Stimulated activated CD4-positive, alpha-beta T cell treated with anti-CD3 and anti-CD28 coated beads, Interleukin-4, amount 100 ng/mL, for 48 hours (primary cell): ENCODE measurements at places on chromosomes 16 and 17.
A peak's percentile ranks its signal among the peaks of the same experiment; 100 is the strongest.

GRCh38 chr17:63827801-63828221 lies 348 bp upstream of the FTSJ3 start:
- DNase-seq: no peak

GRCh38 chr16:709566-710499 lies 4.2 kb upstream of the FBXL16 start:
- DNase-seq: no peak

- no peak for DNase-seq
Measured at GRCh38 chr17:81117672-81118198, 47.6 kb upstream of the PVALEF start.

- DNase-seq: no peak
Measured at GRCh38 chr17:36686123-36686669, 84.8 kb downstream of the MRM1 start.

DNA sequence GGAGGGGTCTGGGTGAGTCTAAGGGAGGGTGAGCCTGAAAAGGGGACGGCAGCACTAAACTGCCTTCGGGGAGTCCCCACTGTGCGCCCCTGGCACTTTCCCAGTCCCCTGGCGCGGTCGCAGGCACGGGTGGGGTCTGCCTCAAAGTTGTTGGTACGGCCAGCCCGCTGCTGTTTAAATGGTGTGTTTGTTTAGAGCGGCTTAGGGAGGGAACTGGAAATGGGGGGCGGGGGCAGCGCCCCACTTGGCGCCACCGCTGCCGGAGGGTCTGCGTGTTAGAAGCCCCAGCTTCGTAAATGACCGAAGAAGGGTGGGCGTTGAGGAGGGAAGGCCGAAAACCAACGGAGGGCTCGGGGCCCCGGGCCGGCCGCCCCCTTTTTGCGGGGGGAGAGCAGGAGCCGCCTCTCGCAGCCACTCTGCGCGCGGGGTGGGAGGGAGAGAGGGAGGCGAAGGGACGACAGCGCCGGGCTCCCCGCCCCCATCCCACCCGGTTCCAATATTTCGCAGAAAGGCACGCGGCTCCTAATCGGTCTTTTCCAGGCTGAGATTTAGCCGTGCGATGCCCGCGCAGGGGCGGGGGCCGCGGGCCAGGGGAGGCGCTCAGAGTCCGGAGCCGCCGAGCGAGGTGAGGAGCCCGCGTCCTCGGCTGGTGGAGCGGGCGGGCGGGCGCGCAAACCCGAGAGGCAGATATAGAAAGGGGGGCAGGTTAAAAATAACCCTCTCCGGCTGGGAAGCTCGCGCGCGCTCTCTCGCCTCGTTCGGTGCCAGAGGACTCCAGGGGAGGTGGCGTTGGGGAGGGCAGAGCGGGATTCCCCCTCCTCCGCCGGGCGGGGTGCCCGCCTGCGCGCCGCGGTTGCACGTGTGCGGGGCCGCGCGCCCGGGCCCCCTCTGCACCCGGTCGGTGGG lies 54.9 kb downstream of the SREBF1 start:
- no peak for DNase-seq

DNA sequence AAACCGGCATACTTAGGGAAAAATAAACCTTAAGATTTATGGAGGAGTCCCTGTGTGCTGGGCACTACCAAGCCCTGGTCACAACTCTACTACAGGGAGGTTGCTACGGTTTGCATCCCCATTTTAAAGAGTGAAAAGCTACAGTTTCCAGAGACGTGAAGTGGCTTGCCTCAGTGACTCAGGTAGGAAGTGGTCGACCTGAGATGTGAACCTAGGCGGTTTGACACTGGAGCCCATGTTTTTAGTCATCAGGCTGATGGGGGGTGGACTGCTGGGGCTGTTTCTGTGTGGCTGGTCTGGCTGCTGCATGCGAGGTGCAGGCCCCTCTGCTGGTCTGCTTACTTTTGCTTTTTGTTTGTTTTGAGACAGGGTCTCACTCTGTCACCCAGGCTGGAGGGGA lies 6.6 kb downstream of the COX6A2 start:
- DNase-seq: peak; percentile 40

GRCh38 chr17:68384471-68384870 lies 72.8 kb downstream of the WIPI1 start:
- DNase-seq: no peak

GRCh38 chr17:58282442-58282841 lies 1.7 kb upstream of the MPO start:
- no peak for DNase-seq

- DNase-seq: no peak
Measured at GRCh38 chr17:19656851-19657581, 8.5 kb downstream of the ALDH3A2 start.

DNA sequence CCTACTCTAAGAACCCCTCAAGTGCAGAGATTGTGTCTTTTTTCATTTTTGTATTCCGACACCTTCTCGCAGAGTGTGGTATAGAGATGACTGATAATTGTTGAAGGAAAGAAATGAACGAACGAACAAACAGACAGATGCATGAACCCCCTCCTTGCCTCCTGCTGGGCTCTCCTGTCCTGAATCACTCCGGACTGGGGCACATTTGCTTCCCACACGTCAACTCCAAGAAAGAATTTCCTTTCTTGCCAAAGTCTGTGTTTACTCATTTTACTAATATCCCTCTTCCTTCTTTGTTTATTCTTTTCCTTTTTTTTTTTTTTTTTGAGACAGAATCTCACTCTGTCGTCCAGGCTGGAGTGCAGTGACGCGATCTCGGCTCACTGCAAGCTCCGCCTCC lies 37.5 kb upstream of the BHLHA9 start:
- no peak for DNase-seq

DNA sequence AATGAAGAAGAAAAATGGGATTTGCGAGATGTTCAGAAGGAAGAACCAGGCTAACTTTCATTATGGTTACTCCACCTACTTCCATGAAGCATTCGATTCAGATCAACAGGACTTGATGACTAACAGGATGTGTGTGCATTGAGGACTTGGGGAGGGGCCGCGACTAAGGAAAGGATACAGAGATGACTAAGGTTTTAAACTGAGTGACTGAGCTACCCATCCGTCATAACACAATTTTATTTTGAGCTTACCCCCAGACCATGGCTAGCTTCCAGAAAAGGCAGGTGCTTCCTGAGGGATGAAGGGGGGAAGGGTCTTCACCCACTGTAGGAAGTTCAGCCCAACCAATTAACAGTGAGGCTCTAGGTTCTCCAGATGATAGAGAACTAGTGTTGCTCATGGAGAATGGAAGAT lies 2.5 kb upstream of the CDYL2 start:
- DNase-seq: peak; percentile 58

DNA sequence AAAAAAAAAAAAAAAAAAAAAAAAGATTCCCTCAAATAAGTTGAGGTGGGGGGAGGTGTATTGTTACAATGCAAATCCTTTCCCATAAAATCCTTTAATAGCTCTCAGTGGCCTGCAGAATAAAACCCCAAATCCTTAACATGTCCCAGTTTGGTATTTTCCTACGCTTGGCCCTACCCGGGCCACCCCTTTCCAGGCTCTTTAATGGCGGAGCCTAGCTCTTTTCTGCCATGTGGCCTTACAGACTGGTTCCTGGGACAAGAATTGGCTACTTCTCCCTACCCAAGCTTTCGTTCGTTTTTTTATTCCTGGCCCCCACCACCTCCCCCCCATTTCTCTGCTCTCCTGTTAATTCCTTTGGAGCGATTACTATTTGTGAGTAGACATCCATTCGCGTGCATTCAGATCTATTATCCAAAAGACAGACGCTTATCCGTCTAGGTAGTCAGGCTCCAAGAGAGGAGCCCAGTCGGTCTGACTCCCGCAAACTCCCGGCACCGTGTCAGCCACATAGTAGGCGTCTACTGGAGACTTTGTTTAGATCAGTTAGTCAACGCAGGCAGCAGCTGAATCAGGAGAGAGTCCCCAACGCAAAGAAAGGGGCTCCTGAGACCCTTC lies 813 bp upstream of the THAP11 start:
- DNase-seq: no peak

- no peak for DNase-seq
Measured at GRCh38 chr16:55736671-55737070, 80.9 kb downstream of the SLC6A2 start.

DNA sequence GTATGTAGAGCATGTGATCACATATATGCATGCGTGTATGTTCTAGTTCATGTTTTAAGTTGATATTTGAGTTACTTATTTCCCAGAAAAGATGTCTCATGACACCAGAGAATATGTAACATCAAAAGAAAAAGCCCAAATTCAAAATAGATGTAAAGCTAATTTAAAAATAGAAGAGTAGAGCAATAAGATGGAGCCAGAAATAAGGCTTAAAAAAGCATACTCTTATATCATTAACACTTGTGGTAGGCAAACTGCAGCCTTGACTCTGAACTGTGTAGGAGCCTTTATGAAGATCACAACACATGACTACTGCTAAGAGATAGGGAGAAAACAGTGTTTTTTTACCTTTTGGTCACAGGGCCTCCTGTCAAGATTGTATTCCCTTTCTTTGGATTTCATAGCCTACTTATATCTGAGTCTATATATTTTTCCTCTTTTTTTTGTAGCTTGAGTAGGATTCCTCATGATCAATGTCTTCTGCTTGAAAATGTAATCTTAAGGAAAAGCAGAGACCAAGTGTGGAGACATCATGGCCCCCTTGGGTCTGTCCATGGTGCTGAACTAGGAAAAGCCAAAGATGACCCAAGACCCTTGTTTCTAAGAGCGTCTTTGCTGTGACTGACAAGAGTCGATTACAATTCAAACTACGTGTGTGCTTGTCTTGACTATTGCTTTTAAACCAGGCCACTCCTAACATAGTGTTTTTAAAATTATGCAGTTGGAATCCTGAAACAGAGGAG lies 390.4 kb downstream of the SHISA9 start:
- no peak for DNase-seq

- no peak for DNase-seq
Measured at GRCh38 chr17:45578516-45579455, 88.3 kb upstream of the PLEKHM1 start.

GRCh38 chr17:83100220-83100852 lies 20.9 kb downstream of the METRNL start:
- no peak for DNase-seq

DNA sequence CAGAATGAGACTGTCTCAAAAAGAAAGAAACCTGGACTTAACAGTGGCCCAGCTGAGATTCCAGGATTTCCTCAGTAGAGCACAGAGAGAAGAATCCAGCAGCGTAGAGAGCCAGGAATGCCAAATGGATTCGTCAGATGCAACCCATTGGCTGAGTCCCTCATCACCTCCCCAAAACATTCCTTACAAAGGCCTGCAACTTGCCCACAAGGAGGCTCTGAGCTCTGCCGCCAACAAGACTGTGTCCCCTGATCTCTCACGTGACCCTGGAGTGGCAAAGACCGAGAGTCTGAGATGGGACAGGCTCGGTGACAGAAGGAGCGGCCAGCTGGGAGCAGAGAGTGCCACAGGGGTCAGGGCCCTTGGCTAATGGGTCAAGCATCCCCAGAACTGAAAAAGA lies 6.9 kb upstream of the CHMP6 start:
- DNase-seq: no peak

GRCh38 chr16:57889960-57890751 lies 80.8 kb downstream of the CNGB1 start:
- no peak for DNase-seq

- DNase-seq: no peak
Measured at GRCh38 chr16:70779361-70779760, 21.6 kb downstream of the VAC14 start.

DNA sequence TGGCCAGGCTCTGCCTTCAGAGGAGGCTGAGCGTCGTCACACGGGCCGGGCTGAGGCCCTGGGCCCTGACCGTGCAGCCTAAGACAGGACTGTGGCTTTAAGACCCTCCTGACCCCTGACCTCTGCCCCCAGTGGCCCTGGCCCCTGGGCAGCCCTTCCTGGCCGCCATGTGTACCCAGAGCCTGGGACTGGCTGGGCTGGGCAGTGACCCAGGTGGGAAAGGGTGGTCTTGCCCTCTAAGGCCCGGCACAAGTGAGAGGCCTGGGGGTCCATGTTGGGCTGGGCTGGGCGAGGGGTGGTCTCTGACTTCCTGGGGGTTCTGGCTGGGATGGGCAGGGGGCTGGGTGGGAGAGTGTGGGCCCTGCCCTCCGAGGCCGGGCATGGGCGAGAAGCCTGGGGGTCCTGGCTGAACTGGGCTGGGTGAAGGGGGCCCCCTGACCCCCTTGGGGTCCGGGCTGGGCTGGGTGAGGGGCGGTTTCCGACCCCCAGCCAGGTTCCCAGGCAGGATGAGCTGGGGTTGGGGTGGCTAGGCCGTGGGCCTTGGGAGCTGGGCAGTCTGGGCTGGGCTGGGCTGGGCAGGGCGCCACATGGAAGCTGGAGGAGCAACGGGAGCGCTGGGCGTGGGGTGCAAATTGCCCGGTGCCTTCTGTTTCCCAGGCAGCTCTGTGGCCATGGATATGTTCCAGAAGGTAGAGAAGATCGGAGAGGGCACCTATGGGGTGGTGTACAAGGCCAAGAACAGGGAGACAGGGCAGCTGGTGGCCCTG lies at the start of gene CDK3:
Gene CDK3 (plus strand): TSS at position 101 of the 767 bp plus-strand sequence. CDS start 571 bp downstream, at position 672.
- no peak for DNase-seq

DNA sequence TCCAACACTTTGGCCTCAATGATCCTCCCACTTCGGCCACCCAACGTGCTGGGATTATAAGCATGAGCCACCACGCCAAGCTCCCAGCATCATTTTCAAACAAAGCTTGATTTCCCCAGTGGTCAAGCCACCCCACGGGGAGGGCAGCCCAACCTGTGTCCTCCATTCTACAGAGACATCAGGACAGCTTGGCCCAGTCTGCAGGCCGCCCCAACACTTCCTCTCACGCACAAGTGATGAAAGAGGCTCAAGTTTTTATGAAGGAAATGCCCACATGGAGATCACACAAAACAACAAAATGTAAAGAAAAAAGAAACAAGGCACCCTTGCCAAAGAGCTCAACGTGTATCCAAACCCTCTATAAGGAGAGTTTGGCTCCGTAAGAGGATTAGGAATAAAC lies 112.4 kb downstream of the XYLT1 start:
- no peak for DNase-seq

DNA sequence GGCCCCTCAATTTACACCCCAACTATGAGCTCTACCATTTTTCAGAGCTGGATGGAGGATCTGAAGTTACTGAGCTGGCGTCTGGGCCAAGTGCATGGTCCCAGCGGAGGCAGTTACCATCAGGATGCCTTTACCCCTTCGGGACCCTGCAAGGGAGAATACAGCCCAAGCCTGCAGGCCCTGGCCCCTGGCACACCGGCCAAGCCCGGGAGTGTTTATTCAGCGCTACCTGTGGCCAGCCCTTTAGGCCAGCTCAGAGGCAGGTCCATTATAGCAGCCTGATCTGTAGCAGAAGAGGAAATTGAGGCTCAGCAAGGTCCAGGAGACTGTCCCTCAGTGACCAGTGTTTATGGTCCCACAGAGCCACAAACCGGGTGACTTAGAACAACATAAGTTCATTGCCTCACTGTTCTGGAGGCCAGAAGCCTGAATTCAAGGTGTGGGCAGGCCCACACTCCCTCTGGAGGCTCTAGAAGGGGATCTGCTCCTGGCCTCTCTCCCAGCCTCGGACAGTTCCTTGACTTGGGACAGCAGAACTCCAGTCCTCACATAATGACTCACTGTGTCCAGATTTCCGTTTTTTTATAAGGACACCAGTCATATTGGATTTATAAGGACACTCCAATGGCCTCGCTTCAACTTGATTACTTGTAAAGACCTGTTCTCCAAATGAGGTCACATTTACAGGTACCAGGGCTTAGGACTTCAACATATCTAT lies 8.8 kb downstream of the SEC14L5 start:
- no peak for DNase-seq

GRCh38 chr17:9021992-9022572 lies 772 bp downstream of the NTN1 start:
- no peak for DNase-seq
